Glutamatergic neuron (in vitro differentiated cells): ENCODE measurements at places on chromosomes 5 and 9.

DNA sequence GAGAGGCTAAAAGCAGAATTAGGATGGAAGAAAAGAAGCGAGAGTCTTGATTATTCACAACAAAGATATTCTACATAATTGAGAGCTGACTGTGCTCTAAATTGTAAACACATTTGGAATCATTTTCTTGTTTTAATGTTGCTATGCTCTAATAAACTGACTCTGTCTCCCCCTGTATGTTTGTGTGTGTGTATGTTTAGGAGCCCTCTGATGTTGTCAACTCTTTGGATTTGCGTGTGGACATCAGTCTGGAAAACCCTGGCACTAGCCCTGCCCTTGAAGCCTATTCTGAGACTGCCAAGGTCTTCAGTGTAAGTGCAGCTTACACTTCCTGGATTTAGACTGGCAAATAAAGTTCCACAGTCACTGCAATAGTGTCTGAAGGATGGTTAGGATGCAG is 37.8 kb downstream of the MOCS2 start:
- no peak for DNase-seq

- DNase-seq = no peak
These were observed 74.9 kb downstream of the PDE8B start for GRCh38 chr5:77285251-77285841.

- no peak for DNase-seq
These were observed 19.5 kb downstream of the TTC33 start for GRCh38 chr5:40736103-40736875.

GRCh38 chr9:112761912-112762655 is 11.5 kb downstream of the SNX30 start:
- DNase-seq = no peak

DNA sequence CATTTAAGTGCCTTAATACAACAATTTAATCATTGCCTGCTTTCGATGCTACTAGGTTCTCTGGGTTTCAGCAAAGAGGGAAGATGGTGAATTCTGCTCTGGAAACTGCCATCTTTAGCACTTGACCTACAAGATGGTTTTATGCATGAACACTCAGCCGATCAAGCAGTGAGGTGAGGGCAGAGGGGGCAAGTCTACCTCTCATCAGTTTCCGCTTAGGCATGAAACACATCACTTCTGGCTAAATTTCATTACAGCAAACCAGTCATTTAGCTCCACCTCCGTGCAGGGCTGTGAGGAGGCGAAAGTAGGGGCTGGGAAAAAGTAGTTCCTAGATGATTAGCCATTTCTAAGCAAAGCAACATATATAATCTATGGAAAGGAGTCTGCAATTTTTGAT is 1018.0 kb downstream of the CDH18 start:
- DNase-seq = no peak

- DNase-seq = no peak
These were observed 265.8 kb upstream of the IRX4 start for GRCh38 chr5:2148312-2149194.

DNA sequence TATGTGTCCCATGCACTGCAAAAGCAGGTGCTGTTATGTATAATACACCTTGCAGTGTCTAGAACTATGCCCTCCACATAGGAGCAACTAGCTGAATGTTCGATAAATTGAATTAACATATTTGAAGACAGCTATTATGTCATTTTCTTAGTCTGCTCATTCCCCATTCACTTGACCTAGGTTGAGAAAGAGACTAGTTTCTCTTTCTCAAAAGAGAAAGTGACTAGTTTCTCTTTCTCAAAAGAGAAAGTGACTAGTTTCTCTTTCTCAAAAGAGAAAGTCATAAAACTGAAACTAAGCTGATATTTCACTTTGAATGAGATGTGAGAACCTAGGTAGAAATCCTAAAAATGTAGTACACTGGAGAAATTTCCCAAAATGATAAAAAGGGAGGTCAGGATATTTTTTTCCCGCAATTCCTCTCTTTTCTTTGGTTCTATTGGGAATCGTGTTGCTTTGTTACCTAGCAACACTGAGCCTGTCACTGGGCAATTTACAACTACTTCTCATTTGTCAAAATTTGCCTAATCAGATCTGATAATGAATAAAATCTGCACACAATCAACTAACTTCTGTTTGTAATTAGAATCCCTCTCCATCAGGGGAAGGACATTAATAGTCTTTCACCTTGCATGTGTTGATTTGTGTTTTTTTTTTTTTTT is 132.0 kb upstream of the GRIA1 start:
- DNase-seq = no peak

DNA sequence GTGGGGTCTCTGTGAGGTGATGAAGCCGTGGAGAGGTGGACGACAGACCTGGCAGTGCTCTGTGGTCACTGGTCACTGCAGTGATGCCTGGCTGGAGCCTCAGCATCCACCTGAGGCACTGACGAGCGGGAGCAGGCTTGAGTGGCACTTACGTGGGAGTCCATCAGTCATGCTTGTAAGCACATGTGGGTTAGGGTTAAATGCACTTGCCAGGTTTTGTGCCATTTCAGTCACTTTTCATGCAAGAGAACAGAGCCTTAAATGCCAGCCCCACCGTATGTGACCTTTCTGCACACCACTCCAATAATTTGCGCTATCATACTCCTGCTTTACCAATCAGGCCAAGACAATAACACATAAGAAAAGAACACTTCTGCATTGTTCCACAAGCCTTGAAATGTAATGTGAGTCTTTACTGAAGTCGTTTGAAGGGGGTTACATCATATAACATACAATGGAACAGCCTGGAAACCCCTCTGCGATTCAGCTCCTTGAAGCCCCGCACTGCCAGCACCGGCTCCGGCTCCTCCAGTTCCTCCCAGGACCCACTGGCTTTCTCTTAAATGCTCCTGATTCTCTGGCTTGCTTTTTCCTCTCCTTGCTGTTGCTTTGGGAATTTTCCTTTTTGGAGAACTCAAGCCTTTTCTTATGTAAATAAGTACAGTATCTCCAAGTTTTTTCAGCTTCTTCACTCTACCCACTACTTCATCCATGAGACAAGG is 59.4 kb upstream of the CTXN3 start:
- DNase-seq = no peak

DNA sequence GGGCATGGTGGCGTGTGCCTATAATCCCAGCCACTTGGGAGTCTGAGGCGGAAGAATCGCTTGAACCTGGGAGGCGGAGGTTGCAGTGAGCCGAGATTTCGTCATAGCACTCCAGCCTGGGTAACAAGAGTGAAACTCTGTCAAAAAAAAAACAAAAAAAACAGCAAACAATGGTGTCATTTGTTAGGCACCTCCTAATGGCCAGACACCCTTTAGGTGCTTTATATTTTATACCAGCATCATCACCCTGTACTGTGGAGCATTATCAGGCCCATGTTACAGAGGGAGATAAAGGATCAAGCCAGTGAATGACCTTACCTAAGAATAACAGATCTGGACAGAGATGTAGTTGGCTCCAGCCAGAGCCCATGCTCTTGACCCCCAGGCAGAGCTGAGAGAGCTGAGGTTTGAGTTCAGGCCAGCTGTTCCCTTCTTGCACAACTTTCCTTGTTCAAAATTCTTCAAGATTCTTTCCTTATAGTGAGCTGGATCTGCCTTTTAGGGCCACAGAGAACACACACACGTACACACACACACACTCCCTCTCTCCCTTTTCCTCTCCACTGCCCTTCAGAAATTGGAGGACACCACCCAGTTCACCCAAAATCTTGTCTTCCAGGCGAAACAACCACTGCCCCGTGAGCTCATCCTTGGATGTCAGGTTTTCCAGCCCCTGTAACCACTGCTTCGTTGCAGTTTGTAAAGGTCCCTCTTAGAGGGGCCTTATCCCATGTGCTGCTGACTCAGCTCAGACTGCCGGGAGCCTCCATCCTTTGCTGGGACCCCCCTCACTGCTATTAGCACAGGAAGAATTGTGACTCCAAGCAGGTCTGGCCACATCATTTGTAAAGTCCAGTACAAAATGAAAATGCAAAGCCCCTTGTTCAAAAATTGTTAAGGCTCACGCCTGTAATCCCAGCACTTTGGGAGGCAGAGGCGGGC is 10.4 kb upstream of the PTGES start:
- no peak for DNase-seq

DNA sequence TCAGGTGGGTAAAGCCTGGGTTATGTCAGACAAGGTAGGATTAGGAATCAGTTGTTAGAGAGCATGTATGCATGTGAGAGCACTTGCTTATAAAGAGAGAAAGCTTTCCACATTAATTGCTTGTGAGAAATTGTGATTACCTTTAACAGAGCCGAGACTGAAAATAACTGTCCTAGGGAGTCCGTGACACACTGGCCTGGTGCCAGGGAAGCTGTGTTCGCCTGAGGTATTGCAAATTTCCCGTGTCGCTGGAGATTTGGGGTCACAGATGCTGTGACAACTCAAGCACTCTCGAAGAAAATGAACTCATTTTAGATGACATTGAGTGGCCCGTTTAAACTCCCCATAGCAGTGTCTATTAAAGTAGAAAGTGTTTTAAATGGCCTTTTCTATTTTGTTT is 9.6 kb downstream of the SLC1A1 start:
- DNase-seq = no peak

DNA sequence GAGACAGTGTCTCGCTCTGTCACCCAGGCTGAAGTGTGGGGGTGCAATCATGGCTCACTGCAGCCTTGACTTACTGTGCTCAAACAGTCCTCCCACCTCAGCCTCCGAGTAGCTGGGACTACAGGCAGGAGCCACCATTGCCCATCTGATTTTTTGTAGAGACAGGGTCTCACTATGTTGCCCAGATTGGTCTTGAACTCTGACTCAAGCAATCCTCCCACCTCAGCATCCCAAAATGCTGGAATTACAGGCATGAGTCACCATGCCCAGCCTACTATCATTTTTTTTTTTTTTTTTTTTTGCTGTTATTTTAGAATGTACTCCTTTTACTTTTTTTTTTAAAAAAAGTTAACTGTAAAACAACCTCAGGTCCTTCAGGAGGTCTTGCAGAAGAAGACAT is 449.0 kb downstream of the CCDC171 start:
- DNase-seq = no peak

DNA sequence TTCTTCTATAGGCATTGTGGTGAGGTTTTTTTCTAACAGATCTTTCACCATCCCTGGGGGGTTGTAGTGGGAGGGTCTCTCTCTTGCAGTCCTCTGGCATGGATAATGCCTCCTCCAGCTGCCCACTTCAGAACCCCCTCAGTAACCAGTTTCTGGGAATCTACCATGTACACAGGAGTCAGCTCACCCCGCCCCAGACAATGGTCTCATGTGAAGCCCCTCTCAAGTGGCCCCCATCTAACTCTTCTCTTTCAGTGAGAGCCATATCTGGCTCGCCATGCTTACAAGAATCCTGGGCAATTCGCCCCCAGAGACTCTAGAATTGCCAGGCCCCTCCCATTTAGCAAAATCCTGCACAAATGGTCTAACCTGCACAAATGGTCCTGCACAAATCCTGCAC is 144.4 kb upstream of the FSTL4 start:
- no peak for DNase-seq

- DNase-seq = no peak
These were observed 4.3 kb upstream of the TCOF1 start for GRCh38 chr5:150353032-150353675.

GRCh38 chr5:1874771-1875220 is 7.9 kb downstream of the IRX4 start:
- DNase-seq = peak; percentile 59

DNA sequence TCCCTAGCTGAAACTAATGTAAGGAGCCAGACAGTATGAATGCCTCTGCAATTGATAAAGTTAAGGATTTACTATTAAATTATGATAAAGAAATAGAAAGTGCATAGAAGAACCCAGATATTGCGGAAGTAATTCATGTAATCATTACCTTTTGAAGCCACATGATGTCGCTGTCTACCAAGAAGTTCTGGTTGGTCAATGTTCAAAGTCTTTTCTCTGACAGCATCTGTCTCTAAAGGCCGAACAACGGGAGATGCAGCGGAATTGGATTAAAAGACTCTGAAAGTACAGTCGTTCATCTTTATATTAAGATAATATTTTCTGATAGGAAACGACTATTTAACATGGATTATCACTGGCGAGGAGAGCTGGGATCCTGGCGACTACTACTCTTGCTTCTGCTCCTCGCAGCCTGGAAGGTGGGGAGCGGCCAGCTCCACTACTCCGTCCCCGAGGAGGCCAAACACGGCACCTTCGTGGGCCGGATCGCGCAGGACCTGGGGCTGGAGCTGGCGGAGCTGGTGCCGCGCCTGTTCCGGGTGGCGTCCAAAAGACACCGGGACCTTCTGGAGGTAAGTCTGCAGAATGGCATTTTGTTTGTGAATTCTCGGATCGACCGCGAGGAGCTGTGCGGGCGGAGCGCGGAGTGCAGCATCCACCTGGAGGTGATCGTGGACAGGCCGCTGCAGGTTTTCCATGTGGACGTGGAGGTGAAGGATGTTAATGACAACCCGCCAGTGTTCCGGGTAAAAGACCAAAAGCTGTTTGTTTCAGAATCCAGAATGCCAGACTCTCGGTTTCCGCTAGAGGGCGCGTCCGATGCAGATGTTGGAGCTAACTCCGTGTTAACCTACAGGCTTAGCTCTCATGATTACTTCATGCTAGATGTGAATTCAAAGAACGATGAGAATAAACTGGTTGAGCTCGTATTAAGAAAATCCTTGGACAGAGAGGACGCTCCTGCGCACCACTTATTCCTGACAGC is at the start of gene PCDHA8:
Gene PCDHA8 (plus strand): TSS at position 210 of the 985 bp plus-strand sequence. CDS start 135 bp downstream, at position 345.
- DNase-seq = no peak

- no peak for DNase-seq
These were observed 184.8 kb upstream of the TBCA start for GRCh38 chr5:77960863-77961396.

- no peak for DNase-seq
These were observed 134.0 kb downstream of the DMRT2 start for GRCh38 chr9:1184146-1184545.

DNA sequence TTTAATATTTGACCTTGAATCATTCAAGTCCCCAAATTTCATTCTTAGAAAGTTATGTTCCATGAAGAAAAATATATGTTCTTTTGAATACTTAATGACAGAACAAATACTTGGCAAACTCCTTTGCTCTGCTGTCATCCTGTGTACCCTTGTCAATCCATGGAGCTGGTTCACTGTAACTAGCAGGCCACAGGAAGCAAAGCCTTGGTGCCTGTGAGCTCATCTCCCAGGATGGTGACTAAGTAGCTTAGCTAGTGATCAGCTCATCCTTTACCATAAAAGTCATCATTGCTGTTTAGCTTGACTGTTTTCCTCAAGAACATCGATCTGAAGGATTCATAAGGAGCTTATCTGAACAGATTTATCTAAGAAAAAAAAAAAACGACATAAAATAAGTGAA is 65.4 kb downstream of the WDR41 start:
- DNase-seq = no peak

DNA sequence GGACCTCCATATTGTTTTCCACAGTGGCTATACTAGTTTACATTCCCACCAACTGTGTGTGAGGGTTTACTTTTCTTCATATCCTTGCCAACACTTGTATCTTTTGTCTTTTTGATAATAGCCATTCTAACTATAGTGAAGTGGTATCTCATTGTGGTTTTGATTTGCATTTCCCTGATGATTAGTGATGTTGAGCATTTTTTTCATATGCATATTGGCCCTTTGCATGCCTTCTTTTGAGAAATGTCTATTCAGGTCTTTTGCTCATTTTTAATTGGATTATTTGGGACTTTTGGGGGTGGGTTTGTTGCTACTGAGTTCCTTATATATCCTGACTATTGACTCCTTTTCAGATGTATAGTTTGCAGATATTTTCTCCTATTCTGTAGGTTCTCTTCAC is 44.4 kb downstream of the FEM1C start:
- no peak for DNase-seq

GRCh38 chr9:127723444-127723843 is 7.6 kb downstream of the TTC16 start:
- no peak for DNase-seq

GRCh38 chr5:81232464-81233079 is 550 bp upstream of the CKMT2 start:
- no peak for DNase-seq
